Non-pigmented ciliary epithelial cell (primary cell): ENCODE measurements at places on chromosomes 13 and 19.

- DNase-seq: no peak
Observed at GRCh38 chr19:35105047-35105410, 10.6 kb upstream of the FXYD3 start.

GRCh38 chr19:11196406-11197287 lies 698 bp downstream of the KANK2 start:
- DNase-seq: no peak

- no peak for DNase-seq
Observed at GRCh38 chr19:45515807-45516401, 8.6 kb downstream of the VASP start.

GRCh38 chr19:42109896-42110295 lies 22.4 kb downstream of the POU2F2 start:
- DNase-seq: no peak

- DNase-seq: no peak
Observed at GRCh38 chr19:2055931-2056836, 5.1 kb upstream of the MKNK2 start.

DNA sequence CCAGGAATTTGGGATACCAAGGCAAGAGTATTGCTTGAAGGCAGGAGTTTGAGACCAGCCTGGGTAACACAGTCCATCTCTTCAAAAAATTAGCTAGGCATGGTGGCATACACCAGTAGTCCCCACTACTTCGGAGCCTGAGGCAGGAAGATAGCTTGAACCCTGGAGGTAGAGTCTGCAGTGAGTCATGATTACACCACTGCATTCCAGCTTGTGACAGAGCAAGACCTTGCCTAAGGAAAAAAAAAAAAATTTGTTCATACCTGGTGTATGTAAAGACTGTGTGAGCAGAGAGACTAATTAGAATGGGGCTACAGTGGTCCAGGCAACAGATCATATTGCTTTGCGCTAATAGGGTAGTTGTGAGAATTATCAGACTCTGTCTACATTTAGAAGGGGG lies 778.3 kb upstream of the PCDH20 start:
- no peak for DNase-seq
